ELR (cell line): ENCODE measurements at places on chromosomes 4 and X.

- no peak for DNase-seq
Measured at GRCh38 chr4:150142831-150143230, 64.6 kb downstream of the DCLK2 start.

- peak; percentile 65 for DNase-seq
Measured at GRCh38 chr4:174156239-174156826, 127.1 kb downstream of the FBXO8 start.

DNA sequence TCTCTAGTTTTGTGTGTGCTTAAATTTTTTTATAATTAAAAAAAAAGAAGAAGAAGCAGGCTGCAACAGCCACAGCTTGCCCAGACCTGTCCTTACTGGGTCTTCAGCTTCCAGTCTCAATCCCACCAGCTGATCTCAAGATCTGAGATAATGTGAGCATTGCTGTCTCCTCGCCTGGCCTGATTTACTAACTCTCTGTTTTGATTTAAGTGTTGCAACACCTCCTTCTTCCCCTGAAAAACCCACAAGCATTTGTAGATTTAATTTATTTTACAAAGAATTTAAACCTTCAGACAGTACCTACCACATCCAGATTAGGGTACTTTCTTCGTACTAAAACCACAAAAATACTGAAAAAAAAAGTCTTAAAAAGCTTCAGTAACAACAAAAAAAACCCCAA is 38.0 kb downstream of the FAM241A start:
- DNase-seq: no peak

- peak; percentile 49 for DNase-seq
Measured at GRCh38 chrX:12548746-12549145, 242.5 kb upstream of the PRPS2 start.

DNA sequence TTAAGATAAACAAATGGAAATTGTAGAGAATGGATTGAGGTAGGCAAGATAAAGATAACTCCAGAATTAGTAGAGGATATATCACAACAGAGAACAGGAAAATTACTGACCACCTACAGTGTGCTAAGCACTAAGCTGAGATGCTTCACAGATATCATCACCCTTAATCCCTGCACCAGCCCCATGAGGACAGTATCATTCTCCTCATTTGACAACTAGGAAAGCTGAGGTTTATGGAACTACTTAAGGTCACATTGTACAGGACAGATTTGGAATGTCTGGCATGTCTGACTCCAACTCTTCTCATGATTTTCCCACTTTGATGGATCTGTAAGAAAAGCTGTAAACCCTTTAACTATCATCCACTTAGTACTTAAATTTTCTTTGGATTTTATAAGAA is 95.5 kb downstream of the CASK start:
- no peak for DNase-seq

- no peak for DNase-seq
Measured at GRCh38 chr4:165293927-165294649, 33.4 kb upstream of the MSMO1 start.

- DNase-seq: no peak
Measured at GRCh38 chr4:89922848-89923416, 28.3 kb downstream of the MMRN1 start.
